Caudate nucleus (tissue), 63 donors: ENCODE measurements at places on chromosomes 4 and X.
A peak's percentile ranks its signal among the peaks of the same experiment; 100 is the strongest.

DNA sequence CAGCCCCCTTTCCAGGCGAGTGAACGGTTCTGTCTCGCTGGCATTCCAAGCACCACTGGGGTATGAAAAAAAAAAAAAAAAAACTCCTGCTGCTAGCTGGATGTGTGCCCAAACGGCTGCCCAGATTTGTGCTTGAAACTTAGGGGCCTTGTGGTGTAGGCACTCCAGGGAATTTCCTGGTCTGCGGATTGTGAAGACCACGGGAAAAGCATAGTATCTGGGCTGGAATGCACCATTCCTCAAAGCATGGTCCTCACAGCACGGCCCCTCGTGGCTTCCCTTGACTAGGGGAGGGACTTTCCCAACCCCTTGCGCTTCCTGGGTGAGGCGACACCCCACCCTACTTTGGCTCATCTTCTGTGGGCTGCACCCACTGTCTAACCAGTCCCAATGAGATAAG, 516.8 kb upstream of the FAM241A start:
- DNase-seq = no peak

GRCh38 chr4:72954811-72955210, 114.7 kb downstream of the COX18 start:
- no peak for DNase-seq

DNA sequence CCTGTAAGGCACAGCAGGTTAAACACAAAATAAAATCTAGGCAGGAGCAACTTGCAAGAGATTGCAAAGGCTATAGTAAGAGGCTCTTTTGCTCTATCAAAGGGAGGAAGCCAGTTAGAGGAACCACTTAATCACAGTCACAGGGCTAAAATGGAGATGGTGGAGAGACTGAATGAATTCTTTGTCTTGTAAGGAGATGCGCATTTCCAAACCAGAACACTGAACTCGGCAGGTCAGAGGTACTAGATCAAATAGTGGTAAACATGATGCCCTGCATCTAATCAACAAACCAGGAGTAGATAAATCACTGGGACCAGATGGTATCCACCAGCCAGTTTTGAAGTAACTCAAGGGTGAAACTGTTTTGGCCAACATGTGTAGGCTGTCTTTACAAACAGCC, 55.8 kb downstream of the GPC4 start:
- DNase-seq = no peak

GRCh38 chrX:2928583-2929434, at the start of gene ARSD:
Gene ARSD (minus strand): TSS chrX:2929339. CDS start chrX:2929275, 64 bp downstream.
- DNase-seq = peak; percentile 37

GRCh38 chrX:15301924-15302323, 13.5 kb downstream of the ASB11 start:
- DNase-seq = no peak

DNA sequence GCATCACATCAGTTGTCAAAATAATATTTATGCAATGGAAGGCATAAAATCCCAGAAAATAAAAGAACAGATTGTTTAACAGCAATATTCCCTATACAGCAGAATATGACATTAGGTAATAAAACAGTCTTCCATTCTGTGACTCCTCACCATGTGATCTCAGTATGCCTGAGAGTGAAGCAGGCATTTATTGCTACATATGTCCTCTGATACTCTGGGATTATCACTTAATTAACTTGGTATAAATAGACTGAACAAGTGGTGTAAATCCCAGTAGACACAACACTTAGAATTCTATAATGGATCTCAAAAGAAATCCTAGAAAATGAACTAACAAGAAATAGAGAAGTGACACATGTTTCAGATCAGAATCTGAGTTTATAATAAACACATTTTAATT, 841.3 kb downstream of the PDHA2 start:
- DNase-seq = no peak

DNA sequence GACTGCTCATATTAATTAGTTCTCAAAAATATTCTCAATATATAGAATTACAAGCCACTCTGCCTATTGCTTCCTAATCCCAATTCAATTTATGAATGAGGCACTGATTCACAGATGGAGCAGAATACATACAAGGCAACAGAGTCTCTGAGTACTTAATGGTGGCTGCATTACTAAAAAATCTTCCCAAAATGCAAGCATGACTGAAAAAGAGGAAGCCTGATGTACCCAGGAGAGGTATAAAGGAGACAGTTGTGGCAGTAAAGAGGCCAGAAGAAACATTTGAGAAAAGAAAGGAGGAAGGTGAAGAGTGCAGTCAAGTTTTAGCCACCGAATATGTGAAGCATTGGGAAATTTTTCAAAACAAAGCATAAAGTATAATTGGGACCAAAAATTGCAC, 163.2 kb upstream of the INTU start:
- no peak for DNase-seq

DNA sequence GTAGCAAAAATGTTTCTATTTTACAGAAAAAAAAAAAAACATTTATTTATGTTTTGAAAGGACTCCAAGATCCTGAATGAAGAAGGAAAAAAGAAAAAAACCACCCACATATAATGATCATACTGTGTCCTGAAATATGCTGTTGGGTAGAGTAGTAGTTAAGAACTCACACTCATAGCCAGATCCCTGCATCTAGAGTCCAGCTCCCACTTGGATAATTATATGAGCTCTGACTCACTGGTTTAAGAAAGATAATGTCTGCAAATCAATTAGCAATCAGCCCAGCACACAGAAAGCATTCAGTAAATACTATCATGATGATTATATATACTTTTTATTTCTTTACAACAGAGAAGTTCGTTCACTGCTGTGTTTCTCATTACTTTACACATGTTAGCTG, 46.7 kb upstream of the MXRA5 start:
- DNase-seq = no peak

- DNase-seq = no peak
Measured at GRCh38 chr4:147822128-147822527, 90.2 kb downstream of the ARHGAP10 start.

DNA sequence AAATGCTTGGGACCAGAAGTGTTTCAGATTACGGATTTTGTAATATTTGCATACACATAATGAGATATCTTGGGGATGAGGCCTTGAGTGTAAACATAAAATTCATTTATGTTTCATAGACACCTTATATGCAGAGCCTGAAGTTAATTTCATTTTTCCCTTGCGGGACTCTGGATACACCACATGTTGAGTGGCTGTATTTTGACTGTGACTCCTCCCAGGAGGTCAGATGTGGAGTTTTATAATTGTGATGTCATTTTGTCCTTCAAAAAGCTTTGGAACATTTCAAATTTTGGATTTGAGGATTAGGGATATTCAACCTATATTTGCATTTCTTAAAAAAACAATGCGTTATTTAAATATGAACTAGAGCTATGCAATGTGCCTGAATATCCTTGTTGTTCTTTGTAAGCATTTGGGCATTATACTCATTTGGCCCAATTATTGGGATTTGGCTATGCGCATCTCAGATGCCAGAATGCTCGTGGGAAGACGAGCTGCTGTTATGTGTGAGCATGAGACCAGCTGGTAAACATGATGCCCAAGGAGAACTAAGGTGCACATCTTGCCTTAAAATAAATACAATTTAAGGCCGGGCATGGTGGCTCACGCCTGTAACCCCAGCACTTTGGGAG, 223.0 kb upstream of the STS start:
- no peak for DNase-seq

GRCh38 chr4:88619971-88620370, 27.7 kb downstream of the HERC3 start:
- no peak for DNase-seq

- no peak for DNase-seq
Measured at GRCh38 chr4:97774347-97774989, 368.8 kb downstream of the STPG2 start.

- peak; percentile 1 for DNase-seq
Measured at GRCh38 chrX:71910986-71911730, 513 bp downstream of the NHSL2 start.

GRCh38 chrX:44235534-44235933, 107.9 kb downstream of the EFHC2 start:
- DNase-seq = no peak

DNA sequence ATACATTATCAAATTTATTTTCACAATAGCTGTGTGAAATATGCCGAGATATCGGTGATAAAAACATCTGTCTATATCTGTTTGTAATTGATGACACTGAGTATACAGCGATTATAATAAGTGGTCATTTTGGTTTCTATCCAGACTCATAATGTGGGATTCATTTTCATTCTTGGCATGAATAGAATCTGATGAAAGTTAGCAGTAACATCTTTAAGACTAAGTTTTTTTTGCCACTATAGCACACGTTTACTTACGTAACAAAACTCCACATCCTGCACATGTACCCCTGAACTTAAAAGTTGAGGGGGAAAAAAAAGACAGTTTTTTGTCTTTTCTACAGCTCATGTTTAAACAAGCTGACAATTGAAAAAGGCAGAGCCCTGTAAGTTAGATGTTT, 86.4 kb downstream of the PPA2 start:
- DNase-seq = no peak

DNA sequence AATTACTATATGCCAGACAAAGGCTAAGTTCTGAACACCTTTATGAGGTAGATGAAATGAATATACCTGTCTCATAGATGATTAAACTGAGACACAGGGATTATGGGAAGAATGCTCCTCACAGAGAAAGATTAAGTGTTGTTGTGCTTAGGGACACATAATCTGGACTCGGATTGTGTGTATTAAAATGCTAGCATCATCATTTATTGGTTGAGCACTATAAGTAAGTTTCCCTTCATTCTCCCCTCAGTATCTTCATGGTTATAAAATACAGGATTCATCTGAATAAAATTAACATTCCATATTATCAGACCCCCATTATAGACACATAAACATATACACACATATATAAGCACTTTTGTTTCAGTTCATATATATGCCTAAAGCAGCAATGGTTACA, 463.5 kb downstream of the PPP4R3C start:
- no peak for DNase-seq

DNA sequence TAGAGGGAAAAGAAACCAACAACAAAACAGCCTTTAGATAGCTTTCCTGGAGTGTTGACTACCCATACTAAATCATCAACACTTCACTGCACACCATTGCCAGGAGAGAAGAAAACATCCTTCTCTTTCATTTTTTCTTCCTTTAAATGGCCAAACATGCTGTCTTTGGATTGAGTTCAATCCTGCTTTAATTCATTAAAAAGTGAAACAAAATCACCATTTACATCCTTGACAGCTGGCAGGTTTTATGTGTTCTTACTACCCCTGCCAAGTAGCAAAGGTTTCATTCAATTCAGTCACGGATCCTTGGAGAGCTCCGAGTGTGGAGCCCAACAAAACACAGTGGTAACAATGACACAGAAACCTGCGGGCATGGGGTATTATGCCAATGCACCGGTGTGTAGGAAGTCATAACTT, 568.3 kb downstream of the ANKRD50 start:
- DNase-seq = no peak

DNA sequence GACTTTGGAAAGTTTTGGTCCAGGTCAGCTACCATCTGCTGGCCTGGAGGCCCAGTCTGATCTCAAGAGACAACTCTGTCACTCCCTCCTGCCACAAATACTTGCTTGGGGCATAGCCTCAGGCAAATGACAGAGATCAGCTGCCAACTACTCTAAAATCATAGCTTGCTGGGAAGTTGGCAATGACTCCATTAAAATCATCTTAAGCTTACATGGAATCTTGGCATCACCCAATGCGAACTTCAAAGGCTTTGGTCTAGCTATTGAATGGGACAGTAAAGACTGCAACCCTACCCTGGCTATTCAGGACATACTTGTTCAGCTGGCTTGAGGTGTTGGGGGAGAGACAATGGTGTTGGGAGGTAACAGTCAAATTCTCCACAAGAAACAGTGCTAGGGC, 7.0 kb upstream of the USO1 start:
- no peak for DNase-seq

- no peak for DNase-seq
Measured at GRCh38 chrX:7941390-7942042, 14.3 kb upstream of the PNPLA4 start.

GRCh38 chrX:39840581-39841093, 257.1 kb downstream of the BCOR start:
- DNase-seq = no peak

- no peak for DNase-seq
Measured at GRCh38 chrX:3181846-3182245, 140.6 kb downstream of the ARSF start.

- DNase-seq = no peak
Measured at GRCh38 chr4:8235224-8235623, 34.3 kb upstream of the HTRA3 start.

DNA sequence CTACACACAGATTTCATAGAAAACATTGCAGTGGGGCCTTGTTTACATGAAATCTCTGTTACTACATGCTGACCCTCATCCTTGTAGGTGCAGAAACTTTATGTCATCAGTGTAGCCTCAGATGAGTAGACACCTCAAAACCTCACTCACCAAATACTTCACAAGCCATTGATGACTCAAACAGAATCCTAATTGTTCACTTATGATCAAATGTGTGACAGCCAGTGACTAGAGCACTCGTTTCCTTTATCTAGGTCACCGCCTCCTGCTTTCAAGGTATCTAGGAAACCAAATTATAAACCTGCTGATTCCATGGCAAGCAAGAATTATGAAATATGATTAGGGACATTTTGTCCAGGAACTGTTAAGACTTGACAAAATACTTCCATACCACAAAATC, 255.8 kb upstream of the GPRIN3 start:
- peak; percentile 1 for DNase-seq

DNA sequence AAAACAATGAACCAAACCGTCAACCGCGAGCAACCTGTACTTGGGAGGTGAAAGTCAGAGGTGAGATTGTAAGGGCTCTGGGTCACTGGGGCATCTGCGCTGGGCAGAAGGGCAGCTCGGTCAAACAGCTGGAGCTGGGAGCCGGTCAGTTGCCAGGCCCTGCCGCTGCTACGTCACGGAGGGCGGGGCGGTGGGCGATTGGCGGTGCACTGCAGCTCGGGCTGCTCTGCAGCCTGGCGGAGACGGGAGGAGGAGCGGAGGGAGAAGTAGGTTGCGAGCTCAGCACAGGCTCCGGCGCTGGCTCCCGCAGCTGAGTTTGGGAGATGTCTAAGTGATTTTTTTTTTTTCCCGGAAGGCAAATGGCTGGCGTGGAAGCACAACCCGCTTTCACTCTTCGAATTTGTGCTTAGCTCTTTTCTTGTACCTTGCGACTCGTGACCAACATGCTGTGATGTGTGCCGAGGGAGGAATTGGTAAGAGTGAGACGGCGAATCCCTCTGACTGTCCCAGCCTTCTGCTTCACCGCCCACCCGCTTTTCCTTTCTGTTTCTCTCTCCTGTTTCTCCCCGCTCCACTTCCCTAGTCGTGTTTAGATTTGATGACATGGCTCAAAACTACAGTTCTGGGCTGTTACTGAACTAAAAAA, at the start of gene ATP10D:
ATP10D (plus strand) TSS at position 229 of the 646 bp plus-strand sequence. CDS start 27,266 bp downstream, outside the sequence.
- DNase-seq = peak; percentile 91

DNA sequence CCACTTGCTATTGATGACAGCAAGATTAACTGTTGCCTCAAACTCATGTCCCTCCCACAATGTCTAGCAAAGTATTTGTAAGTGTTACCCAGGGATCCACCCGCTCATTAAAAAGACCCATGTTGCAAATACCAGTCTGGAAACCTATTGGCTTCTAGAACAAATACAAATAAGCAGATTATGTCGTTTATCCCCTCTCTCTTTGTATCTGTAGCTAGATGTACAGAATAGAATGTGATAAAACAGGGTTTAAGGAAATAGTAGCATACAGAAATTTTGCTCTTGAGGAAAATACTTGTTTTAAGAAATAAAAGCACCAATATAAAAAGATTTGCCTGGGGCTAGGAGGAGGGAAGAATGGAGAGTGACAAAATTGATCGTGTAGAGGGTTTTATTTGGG, 142.7 kb upstream of the ZIC3 start:
- no peak for DNase-seq

- no peak for DNase-seq
Measured at GRCh38 chr4:83860200-83860599, 324.3 kb downstream of the GPAT3 start.
